ENCODE measurements at places on chromosomes 11 and 22.

DNA sequence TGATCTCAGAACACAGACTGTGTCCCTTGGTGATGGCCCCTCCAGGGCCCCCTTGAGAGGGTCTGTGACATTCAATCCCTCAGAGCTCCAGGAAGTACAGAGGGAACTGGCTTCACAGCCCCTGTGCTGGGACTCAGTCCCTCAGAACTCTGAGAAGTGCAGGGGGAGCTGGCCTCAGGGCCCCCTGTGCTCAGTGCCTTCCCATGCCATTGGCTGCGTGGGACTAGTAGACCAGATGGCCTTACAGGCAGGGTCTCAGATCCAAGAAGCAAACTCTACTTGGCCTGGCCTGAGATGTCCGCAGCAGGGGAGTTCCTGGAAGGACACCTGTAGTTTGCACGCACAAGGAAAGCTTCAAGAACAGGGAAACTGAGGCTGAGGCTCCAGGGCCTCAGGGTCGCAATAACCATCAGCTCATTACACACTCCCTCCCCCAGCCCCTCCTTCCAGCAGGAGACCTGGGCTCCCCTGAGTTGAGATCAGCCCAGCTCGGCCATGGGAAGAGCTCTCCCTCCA, 138.4 kb downstream of the BRD1 start:
- no peaks in the 10 kb centered on the region for H3K36me3 ChIP-seq
- H3K4me1 ChIP-seq: no peaks in the 10 kb centered on the region
- no peak for DNase-seq
- H3K27me3 ChIP-seq: peaks cover 3% of the 10 kb centered on the region

DNA sequence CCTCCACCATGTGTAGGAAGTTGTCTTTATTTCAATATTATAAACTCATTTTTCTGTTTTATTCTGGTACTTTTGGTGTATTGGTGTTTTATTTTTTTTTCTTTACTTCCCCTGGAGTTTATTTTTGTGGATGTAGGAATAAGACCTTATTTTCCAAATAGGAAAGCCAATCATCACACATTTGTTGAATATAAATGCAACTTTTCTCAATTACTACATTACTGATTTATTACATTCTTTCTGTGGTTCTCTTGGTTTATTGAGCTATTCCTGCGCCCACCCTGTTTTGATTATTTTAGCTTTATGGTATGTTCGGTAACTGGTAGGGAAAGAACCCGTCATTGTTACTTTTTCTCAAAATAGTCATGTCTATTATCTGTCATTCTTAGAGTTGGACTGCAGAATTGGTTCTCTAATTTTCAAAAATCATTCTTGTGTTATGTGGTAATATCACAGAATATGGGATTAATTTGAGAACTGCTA, 3.6 kb downstream of the IGLL5 start:
- H3K4me1 ChIP-seq: peaks cover 3% of the 10 kb centered on the region
- no peak overlapping the region for H3K4me3 ChIP-seq
- no peak overlapping the region for H3K27ac ChIP-seq

GRCh38 chr11:68831124-68831523, 10.6 kb downstream of the CPT1A start:
- peaks cover 21% of the 10 kb centered on the region for H3K4me1 ChIP-seq
- no peak overlapping the region for H3K27ac ChIP-seq
- no peak overlapping the region for H3K4me3 ChIP-seq
- H3K27me3 ChIP-seq: no peaks in the 10 kb centered on the region
- DNase-seq: no peak

DNA sequence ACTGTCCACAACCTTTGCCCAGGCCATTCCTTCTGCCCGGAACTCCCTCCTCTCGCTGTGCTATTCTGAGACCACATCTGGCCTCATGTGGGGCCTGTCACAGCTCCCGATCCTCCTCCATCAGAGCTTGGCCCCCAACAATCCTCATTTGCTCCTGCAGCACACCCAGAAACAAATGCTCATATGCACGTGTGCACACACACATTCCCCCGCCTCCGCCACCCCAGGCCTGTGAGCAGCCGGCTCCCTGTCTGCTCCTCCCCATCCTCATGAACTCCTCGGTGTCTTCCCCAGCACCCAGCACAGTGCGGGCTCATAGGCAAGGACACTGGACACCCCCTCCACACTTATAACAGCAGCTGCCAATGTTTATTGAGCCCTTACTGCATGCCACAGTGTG, 29.7 kb upstream of the PICK1 start:
- no peaks in the 10 kb centered on the region for H3K4me1 ChIP-seq
- no peaks in the 10 kb centered on the region for H3K27me3 ChIP-seq

DNA sequence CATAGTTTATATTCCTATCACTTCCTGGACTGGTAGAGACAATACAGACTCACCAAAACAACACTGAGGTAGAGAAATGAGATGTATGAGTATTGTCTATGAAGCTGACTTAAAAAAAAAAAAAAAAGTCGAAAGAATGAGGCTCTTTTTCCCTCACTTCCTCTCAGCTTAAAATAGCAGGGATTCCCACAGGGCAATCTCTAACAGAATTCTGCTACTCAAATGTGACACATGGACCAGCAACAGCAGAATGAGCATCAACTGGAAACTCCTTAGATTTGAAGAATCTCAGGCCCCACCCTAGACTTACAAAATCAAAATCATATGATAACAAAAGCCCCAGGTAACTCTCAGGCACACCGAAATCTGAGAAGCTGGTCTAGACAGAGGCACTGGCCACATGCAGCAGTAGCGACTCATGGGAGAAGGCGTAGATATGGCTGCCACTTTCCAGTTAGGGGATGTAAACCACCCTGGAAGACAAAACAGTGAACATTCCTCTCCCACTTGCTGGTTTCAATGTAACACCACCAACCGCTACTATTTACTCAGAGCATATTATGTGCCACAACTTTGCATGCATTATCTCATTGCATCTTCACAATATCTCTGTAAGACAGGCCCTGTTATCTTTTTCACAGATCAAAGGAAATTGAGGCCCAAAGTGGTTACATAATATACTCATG, 128.0 kb downstream of the RBFOX2 start:
- no peak overlapping the region for H3K4me3 ChIP-seq
- peaks cover 8% of the 10 kb centered on the region for H3K4me1 ChIP-seq
- DNase-seq: no peak

DNA sequence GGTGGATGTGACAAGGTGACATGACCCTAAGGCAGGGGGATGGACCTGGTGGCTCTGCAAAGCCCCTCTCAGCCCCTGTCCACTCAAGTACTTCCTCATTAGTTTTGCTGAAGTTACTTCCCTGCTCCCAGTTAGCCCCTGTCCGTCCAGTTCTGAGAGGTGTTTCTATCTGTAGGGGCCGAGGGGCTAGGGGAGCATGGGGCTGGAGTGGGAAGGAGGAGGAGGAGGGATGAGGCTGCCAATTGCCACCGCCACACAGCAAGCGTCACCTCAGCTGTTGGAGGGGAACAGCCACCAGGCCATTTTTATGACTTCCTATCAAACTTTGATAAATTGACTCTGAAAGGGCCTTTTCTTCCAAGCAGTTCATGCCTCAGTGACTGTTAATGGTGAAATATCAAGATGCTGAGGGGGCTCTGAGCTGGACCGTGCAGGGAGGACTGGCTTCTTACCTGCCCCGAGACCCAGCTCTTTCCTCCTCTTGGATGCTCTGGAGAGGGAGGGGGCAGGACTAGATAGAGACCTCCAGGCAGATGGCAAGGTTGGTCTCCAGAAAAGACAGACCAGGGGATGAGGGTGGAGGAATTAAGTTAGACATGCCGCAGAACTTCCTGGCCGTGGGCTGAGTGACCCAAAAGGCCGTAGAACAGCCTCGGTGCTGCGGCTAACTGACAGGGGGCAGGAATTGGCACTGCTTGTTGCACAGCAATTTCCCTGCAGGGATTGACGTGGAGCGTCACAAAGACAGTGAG, 137.0 kb downstream of the ST3GAL4 start:
- H3K36me3 ChIP-seq: no peaks in the 10 kb centered on the region
- no peak overlapping the region for H3K4me3 ChIP-seq
- H3K27me3 ChIP-seq: no peaks in the 10 kb centered on the region
- no peak overlapping the region for H3K27ac ChIP-seq
- H3K4me1 ChIP-seq: no peaks in the 10 kb centered on the region

DNA sequence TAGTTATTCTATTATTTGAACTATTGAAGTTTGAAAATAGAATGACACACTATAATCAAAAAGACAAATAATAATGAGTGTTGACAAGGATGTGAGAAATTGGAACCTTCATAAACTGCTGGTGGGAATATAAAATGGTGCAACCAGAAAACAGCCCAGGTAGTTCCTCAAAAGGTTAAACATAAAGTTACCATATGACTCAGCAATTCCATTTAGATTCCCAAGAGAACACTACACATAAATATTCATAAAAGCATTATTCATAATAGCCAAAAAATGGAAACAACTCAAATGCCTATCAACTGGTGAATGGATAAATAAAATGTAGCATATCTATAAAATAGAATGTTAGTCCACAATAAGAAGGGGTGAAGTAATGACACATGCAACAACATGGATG, 21.7 kb downstream of the CCDC73 start:
- H3K27me3 ChIP-seq: no peaks in the 10 kb centered on the region
- DNase-seq: no peak
- no peaks in the 10 kb centered on the region for H3K4me1 ChIP-seq
- H3K27ac ChIP-seq: no peak overlapping the region
- no peaks in the 10 kb centered on the region for H3K36me3 ChIP-seq
- no peak overlapping the region for H3K4me3 ChIP-seq

- H3K4me1 ChIP-seq: peaks cover 3% of the 10 kb centered on the region
- H3K4me3 ChIP-seq: no peak overlapping the region
- H3K36me3 ChIP-seq: no peaks in the 10 kb centered on the region
- no peaks in the 10 kb centered on the region for H3K27me3 ChIP-seq
- DNase-seq: no peak
- no peak overlapping the region for H3K27ac ChIP-seq
These were observed 22.5 kb upstream of the OAF start for GRCh38 chr11:120188371-120188770.

DNA sequence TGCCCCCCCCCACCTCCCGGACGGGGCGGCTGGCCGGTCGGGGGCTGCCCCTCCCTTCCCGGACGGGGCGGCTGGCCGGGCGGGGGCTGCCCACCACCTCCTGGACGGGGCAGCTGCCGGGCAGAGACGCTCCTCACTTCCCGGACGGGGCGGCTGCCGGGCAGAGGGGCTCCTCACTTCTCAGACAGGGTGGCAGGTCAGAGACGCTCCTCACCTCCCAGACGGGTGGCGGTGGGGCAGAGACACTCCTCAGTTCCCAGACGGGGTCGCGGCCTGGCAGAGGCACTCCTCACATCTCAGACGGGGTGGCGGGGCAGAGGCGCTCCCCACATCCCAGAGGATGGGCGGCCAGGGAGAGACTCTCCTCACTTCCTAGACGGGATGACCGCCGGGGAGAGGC, 24.0 kb downstream of the RNF185 start:
- no peak for DNase-seq
- no peak overlapping the region for H3K27ac ChIP-seq
- H3K4me1 ChIP-seq: no peaks in the 10 kb centered on the region
- H3K36me3 ChIP-seq: peaks cover 18% of the 10 kb centered on the region

- H3K27me3 ChIP-seq: no peaks in the 10 kb centered on the region
- no peak overlapping the region for H3K27ac ChIP-seq
- no peaks in the 10 kb centered on the region for H3K36me3 ChIP-seq
- no peak overlapping the region for H3K4me3 ChIP-seq
These were observed 9.8 kb upstream of the EIF3F start for GRCh38 chr11:7977232-7977917.
